ENCODE measurements at places on chromosomes 1 and 21.

- no peak for DNase-seq
These were observed 14.3 kb upstream of the LRRC53 start for GRCh38 chr1:74526708-74527107.

GRCh38 chr1:165011991-165012531 lies 344.5 kb downstream of the LMX1A start:
- DNase-seq: no peak

DNA sequence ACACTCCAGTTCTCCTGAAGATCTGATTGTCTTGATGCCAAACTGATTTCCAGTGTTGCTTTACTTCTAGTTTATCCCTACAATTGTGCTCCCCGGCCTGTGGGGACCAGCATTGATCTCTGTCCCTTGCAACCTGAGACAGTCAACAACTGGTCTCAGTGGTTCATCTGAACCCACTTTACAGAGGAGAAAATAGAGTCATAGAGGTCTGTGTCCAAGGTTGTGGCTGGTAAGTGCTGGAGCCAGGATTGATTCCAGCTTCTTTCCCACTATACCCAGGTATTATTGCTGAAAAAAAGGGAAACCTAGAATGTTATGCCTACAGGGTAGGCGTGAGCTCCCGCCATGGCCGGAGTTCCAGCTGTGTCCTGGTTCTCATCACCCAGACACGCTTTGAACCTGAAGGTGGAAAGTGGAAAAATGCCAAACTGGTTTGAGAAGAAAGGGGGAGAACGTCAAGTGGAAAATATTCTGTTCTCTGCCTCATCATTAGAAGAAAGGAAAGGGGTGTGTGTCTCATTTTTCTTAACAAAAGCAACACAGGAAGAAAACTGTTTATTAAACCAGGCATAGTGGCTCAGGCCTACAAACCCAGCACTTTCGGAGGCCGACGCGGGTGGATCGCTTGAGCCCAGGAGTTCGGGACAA lies 60.7 kb upstream of the ITPKB start:
- no peak for DNase-seq

- no peak for DNase-seq
These were observed 2.4 kb downstream of the CEPT1 start for GRCh38 chr1:111142356-111142975.

DNA sequence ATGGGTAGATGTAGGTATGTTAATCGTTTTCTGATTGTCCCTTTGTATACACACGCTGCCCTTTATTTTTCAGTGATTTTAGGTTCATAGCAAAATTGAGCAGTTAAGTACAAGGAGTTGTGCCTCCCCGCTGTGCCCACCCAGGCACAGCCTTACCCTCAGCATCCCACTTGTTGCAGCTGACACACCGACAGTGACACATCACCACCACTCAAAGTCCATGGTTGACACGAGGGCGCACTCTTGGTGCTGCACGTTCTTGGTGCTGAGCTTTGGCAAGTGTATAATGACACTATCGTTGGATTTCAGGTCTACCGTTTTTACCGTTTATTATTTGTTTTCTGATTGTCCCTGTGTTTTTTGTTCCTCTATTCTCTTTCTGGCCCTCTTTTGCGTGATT lies 15.6 kb downstream of the C1orf159 start:
- DNase-seq: no peak

DNA sequence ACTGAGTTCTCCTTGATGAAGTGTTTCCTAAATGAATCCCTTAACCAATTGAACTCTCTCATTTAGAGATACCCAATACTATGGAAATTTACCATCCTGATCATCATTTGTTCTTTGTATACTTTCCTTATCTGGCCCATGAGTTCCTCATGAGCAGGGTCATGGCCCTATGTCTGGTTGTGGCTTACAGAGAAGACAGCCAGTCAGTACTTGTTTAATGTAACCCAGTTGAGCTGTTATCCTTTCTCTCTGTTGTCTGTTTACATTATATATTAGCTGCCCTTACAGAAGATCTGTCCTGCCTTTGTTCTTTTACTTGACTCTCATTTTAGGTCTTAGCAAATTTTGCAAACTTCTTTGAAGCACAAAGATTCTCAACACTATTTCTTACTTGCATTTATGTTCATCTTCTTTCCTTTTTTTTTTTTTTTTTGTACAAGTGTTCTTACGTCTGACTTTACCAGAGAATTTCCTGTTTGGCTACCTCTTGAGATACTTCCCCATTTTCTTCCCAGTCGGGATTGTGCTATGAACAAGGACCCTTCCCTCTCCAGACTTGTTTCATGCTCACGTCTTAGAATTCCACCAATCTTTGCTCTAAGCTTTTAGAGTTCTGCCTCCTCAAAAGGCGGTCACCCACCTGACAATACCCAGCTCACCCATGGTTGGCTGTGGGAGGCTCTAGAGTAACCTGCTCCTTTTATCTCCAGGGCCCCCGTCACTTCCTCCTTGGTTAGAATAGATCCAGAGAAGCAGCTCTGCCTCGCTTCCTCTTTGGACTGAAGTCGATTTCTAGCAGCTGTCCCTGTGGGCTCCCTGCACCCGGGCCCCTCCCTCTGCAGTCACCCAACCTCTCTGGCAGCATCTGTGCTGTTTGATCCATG lies 53.6 kb upstream of the RUNX1 start:
- peak; percentile 55 for DNase-seq

DNA sequence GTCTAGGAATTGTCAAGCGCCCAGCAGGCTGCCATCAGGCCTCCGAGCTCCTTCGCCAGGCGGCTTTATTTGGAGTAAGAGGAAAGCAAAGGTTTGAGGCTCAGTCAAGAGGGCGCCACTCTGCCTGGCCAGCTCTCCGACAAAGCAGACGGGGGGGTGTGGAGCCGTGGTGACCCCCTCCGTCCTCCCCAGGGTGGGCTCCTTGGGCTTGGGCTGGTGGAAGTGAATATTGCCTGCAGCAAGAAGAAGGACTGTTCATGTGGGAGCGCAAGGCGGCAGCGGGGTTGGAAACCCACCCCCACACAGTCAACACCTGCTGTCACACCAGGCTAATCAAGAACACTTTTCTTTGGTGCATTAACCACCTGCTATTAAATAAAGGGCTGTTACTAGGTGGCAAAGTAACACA lies 14.6 kb downstream of the EPHX1 start:
- DNase-seq: no peak

GRCh38 chr1:64203420-64203819 lies at the start of gene UBE2U:
Gene UBE2U, plus strand, starts transcription at chr1:64203623. Its CDS starts 428 bp downstream, at chr1:64204051.
- no peak for DNase-seq

- DNase-seq: no peak
These were observed 220.7 kb downstream of the OMA1 start for GRCh38 chr1:58325866-58326265.

DNA sequence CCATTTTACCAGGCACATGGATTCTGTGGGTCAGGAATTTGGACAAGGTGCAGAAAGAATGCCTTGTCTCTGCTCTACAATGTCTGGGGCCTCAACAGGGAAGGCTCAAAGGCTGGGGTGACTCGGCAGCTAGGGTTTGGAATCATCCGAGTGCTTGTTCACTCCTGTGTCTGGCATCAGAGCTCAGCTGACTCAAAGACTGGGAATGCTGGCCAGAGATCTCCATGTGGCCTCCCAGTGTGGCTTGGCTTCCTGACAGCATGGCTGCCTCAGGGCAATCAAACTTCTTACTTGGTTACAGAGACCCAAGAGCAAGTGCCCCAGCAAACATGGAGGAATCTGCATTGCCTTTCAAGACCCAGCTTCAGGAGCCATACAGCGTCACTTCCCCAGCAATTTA lies 110.5 kb downstream of the TOMM20 start:
- DNase-seq: no peak

GRCh38 chr1:31667065-31667785 lies 22.5 kb upstream of the PEF1 start:
- no peak for DNase-seq

- DNase-seq: no peak
These were observed 213.0 kb upstream of the CACYBP start for GRCh38 chr1:174786760-174787159.

- DNase-seq: no peak
These were observed 176.3 kb upstream of the SGIP1 start for GRCh38 chr1:66357478-66358197.

GRCh38 chr1:2351723-2352122 lies 39.6 kb downstream of the MORN1 start:
- DNase-seq: no peak

GRCh38 chr21:39258207-39258606 lies 55.2 kb downstream of the BRWD1 start:
- no peak for DNase-seq

DNA sequence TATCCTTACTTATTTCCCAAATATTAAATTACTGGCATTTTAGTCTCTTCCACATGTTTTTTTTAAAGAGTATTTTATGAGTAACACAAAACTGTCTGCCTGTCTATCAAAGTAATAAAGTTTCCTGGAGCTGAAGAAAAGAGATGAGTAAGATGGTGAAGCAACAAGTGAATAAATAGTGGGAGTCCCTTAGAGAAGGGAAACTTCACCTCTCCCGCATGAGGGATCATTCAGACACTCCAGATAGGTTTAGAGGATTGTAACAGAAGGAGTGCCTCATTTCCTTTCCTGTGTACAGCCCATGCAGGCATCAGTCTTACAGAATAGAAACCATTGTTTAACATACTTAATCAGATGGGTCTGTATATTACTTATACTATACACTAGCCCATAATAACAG lies 205.7 kb downstream of the USP25 start:
- DNase-seq: no peak

DNA sequence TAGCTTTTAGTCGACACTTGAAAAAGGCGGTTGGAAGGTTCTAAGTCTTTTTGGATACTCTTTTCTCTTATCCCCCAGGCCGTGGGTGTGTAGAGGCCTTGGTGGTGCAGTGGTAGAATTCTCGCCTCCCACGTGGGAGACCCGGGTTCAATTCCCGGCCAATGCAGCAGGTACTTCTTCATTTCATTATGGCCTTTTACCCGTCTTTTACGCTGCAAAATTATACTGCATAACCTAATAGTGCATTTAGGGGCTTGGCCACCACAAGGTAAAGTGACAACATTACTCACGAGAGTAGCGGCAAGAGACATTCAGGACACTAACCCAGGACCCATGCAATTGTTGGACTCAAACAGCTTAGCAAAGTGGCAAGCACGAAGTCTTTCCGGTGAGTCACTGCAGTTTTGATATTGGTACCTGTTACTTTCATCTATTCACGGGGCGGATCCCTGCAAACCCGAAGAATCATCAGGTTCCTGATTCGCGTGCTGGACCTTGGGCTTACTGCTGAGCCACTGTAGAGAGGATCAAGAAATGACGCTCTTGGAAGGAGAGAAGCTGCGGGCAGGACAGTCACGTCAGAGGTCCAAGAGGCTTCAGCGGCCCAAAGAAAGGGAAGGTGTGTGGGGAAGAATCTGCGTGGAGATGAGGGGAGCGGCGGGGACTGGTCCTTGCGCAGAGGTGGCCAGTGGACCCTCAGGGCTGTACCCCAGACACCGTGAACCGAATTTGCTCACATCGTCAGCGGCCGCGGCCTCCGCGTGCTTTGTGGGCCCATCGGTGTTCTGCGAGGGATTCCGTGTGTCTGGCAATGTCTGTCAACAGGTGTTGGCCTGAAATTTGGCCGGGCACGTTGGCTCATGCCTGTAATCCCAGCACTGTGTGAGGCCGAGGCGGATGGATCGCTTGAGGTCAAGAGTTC lies 12.9 kb upstream of the RNU1-4 start:
- no peak for DNase-seq

GRCh38 chr1:109912873-109913272 lies 2.2 kb downstream of the CSF1 start:
- DNase-seq: no peak

- DNase-seq: peak; percentile 84
These were observed 2.4 kb downstream of the RUSC1 start for GRCh38 chr1:155322953-155323728.

DNA sequence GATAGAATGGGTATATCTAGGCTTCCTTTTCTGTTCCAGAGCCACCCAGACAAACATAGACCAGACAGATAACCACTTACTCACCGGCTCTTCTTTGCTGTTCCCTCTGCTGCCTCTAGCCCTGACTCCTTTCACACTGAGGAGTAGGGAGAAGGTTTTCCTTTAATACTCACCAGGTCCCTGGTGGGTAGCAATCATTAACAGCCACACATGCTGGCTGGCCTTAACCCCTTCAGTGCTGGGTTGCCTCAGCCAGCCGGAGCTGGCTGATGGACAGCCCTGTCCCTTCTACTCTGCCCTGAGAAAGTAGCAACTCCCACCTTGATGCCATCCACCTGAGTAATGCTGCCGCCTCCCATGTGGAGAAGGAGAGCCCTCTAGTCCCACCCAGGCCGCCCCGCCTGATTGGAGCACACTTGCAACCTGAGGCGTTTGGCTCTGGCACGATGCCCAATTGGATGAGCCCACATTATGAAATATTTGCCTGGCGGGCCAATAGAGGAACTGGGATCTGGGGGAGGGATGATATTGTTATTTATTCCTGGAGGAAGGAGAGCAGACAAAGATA lies 71.6 kb downstream of the PLEKHA6 start:
- no peak for DNase-seq

DNA sequence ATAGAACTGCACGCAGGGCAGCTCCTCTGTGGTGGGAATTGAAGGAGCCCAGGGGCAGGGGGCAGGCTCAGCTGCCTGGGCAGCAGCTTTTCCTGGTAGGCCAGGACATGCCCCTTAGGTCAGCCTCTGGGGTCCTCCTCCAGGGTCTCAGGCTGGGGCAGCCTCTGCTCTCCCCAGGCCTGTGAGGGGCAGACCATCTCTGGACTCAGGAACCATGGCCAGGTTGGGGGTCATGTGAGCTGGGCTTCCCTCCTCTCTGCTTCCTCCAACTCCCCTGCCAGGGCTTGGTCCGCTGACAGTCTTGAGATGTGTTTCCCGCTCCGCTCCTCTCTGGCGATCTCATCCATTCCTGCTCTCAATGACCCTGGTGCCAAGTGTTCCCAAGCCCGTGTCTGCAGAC lies 5.7 kb downstream of the C1orf210 start:
- DNase-seq: no peak

- DNase-seq: no peak
These were observed 49.0 kb upstream of the ETS2 start for GRCh38 chr21:38756746-38757145.

Data from globus pallidus (tissue), 1 donor.